ENCODE measurements at places on chromosomes 4 and X.

DNA sequence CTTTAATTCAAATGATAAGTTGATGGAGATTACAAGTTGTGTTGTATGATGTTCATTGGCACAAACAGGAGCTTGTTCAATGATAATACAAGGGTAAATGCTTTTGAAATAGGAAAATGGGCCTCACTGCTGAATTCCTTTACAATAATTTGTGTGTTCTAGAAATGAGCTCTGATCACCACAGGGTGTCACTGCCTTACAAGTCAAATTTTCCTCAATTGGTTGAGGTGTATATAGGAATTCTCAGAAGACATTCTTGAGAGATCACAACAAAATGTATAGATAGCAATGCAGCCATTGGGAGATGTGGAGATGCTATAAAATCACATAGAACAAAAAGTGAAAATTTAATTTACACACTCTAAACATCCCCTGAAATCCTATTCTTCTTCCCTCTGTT is 49.6 kb downstream of the KLF8 start:
- H3K4me3 ChIP-seq = no peak overlapping the region
- H3K27me3 ChIP-seq = no peaks in the 10 kb centered on the region
- DNase-seq = peak; percentile 8
- H3K4me1 ChIP-seq = no peaks in the 10 kb centered on the region

DNA sequence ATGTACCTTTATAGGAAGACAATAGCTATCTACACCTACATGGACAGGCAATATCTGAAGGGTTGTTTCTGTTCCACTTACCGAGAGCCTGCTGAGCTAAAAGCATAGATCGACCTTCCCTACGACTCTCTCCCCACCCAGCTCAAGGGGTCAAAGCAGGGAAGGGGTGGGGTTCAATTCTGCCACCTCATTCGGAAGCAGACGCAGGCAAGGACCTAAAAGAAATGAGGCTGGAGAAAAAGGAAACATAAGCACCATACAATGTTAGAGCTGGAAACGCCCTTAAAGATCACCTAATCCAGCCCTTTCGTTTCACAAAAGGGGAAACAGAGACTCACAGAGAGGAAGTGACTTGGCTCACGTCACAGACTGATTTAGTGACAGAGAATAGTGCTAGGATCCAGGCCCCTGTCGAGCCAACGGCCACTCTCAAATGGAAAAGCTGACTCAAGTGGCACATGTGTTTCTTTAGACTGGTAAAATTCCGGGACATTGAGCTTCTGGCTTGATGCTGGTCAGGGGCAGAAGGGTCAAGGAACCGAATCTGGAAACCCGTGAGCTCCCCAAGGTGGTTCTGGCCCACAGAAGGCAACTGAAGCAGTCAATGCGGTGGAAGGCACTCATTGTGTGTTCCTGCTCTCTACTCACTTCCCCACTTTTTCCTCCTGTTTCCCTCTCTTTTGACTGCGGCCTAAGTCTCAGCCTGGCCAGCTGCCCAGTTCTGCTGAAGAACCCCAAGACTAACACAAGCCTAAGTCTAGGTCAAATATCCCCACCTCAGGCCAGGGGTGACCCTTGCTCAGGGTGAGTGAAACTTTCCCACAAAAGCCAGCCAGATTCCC is 7.5 kb downstream of the SEPTIN6 start:
- H3K4me3 ChIP-seq = no peak overlapping the region
- peak; percentile 58 for DNase-seq
- H3K36me3 ChIP-seq = no peaks in the 10 kb centered on the region

DNA sequence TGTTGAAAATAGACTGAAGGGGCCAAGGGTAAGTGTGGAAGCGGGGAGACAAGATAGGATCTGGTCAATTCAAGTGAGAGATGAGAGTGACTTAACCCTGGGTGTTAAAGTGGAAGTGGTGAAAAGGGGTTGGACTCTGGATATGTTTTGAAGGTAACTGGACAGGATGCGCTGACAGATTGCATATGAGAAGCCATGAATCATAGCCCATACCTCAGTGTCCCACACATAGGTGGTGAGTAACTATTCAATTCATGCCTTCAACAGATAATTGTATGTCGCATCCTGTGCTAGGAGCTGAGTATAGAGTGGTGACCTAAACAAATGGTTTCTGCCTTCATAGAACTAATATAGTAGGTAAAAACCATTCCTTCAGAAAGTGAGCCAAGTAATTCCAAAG is 76.7 kb downstream of the KLHL34 start:
- H3K27me3 ChIP-seq = no peaks in the 10 kb centered on the region
- H3K4me3 ChIP-seq = no peak overlapping the region

DNA sequence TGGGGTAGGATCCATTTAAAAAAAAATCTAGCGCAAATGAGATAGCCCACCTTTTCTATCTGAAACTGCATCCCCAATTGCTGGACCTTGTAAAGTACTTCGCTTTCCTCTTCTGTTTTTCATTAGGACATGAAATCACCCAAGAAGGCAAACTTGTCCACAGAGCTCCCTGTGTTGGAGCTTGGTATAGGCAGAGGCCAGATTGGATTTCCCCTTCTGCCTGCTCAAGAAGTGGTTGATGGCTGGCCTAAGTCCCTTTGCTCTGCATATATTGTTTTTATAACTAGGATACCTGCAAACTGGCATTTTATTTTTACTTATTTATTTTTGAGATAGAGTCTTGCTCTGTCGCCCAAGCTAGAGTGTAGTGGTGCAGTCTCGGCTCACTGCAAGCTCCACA is 28.4 kb downstream of the RNF4 start:
- no peak overlapping the region for H3K4me3 ChIP-seq
- peaks cover 81% of the 10 kb centered on the region for H3K36me3 ChIP-seq
- H3K27ac ChIP-seq = no peak overlapping the region
- H3K27me3 ChIP-seq = no peaks in the 10 kb centered on the region
- DNase-seq = no peak
- no peaks in the 10 kb centered on the region for H3K4me1 ChIP-seq

GRCh38 chrX:84340968-84341367 is 153.0 kb upstream of the RPS6KA6 start:
- H3K4me1 ChIP-seq = no peaks in the 10 kb centered on the region
- no peak overlapping the region for H3K4me3 ChIP-seq
- no peak overlapping the region for H3K27ac ChIP-seq
- peak; percentile 57 for DNase-seq
- no peaks in the 10 kb centered on the region for H3K27me3 ChIP-seq

- H3K27ac ChIP-seq = peak overlapping the region; percentile 93
- H3K27me3 ChIP-seq = no peaks in the 10 kb centered on the region
- peaks cover 5% of the 10 kb centered on the region for H3K4me1 ChIP-seq
Measured at GRCh38 chr4:85828027-85828890, 353.3 kb downstream of the ARHGAP24 start.

DNA sequence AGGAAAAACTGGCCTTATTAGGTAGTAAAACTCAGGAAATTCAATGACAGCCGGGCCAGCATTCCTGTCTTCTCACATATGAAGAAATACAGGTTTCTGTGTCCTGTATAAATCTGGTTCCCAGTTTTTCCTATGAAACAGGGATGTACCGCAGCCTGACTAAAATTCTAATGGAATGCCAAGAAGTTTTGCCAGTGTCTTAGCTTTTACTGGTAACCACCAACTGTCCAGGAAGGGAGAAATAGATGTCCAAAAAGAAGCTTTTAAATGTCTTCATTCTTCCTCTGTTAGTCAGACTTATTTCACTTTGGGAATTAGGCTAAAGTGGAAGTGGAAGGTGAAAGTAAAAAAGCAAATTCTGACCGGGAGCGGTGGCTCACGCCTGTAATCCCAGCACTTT is 108.0 kb upstream of the TBL1X start:
- no peak overlapping the region for H3K27ac ChIP-seq
- no peak overlapping the region for H3K4me3 ChIP-seq
- H3K27me3 ChIP-seq = no peaks in the 10 kb centered on the region
- DNase-seq = peak; percentile 10
- H3K4me1 ChIP-seq = peaks cover under 1% of the 10 kb centered on the region

DNA sequence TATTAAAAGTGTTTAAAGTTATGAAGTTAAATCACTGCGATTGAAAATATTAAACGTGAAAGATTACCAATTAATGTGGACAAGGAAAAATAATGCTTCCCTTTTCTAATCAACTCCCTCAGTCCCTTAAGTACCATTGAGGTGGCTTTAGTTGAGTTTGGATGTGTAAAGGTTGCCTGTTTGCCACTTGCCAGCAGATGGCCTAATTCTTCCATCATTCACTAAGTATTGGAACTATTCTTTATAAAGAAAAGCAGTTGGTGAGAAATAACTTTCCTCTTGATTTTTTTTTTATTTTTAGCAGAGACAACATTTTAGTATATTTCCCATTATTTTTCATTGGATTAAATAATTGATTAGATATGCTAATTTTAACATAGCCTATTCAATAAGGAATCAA is 295.9 kb upstream of the TACR3 start:
- H3K4me1 ChIP-seq = no peaks in the 10 kb centered on the region
- H3K27ac ChIP-seq = no peak overlapping the region
- no peaks in the 10 kb centered on the region for H3K27me3 ChIP-seq
- DNase-seq = peak; percentile 22
- no peaks in the 10 kb centered on the region for H3K36me3 ChIP-seq

DNA sequence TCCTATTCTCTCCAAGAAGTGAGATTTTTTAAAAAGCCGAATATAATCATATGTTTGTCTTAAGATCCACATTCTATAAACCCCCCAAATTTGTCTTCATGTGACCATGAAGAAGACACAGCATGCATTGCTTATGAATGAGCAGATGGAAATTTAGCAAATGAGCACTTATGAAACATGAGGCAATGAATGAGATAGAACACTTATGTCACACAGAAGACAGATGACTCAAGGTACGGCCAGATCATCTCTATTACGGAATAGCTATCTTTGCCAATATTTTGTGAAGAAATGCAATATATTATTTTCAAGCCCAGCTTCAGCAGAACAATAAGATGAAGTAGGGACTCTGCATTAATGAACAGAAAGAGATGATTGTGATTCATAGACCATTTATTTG is 21.4 kb downstream of the PHEX start:
- no peak overlapping the region for H3K27ac ChIP-seq
- no peaks in the 10 kb centered on the region for H3K4me1 ChIP-seq
- no peak for DNase-seq
- H3K36me3 ChIP-seq = no peaks in the 10 kb centered on the region
- H3K27me3 ChIP-seq = no peaks in the 10 kb centered on the region

DNA sequence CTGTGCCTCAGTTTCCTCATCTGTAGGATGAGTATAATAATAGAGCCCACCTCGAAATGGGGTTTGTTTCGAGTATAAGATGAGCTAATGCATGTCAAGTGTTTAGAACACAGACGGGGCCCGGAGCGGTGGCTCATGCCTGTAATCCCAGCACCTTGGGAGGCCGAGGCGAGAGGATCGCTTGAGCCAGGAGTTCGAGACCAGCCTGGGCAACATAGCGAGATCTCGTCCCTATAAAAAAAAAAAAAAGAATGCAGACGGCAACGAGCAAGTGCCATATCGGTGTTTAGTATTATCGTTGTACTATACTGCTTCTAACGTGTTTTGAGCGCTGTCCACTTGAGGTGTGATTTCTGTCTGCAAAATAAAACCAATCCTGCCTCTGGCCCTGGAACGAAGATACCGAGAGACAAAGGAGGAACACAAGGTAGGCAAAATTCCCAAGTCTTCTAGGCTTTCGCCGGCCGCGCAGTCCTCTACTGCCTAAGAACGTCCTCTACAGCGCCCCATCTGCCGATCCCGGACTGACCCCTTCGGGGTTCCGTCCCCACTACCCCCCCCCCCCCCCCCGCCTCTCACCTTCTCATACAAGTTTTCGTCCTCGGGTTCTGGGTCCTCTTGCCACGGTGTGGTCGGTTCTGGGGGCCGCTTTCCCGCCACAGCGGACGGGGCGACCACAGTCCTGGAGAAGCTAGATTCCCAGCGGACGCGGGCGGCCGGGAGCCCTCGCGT is 442 bp downstream of the NDUFB11 start:
- DNase-seq = peak; percentile 61
- H3K4me3 ChIP-seq = peak overlapping the region; percentile 83
- no peaks in the 10 kb centered on the region for H3K27me3 ChIP-seq
- no peak overlapping the region for H3K27ac ChIP-seq

Data from mesenchymal stem cell (in vitro differentiated cells and primary cell).